ENCODE measurements at places on chromosomes 12 and 14.

- no peak for DNase-seq
Observed at GRCh38 chr12:34121360-34121759, 99.1 kb downstream of the ALG10 start.

DNA sequence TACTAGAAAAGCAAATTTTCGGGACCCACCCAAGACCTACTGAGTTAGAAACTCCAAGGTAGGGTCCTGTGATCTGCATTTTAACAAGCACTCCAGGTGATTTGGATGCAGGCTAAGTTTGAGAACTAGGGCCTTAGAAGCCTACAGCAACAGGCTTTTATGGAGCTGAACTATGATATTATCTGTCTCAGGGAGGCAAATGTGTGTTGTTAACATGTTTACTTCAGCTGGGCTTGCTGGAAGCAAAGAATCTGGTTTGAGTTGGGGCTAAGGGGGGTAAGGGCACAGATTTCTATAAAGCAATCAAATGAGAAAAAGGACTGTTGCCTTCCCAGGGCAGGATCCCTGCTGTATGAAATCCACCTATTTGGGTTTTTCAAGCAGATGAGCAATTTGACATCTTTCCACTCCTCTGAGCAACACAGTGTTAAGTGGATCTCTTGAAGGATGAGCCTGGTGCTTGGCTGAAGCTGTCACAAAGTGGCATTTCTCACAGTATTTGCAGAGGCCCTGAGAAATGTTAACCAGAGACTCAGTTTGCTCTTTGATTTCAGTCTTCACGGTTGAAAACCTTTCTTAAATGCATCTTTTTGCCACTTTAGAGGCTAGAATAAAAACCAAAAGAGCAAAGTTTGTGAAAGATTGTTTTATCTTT is 36.2 kb upstream of the SOCS2 start:
- no peak for DNase-seq

DNA sequence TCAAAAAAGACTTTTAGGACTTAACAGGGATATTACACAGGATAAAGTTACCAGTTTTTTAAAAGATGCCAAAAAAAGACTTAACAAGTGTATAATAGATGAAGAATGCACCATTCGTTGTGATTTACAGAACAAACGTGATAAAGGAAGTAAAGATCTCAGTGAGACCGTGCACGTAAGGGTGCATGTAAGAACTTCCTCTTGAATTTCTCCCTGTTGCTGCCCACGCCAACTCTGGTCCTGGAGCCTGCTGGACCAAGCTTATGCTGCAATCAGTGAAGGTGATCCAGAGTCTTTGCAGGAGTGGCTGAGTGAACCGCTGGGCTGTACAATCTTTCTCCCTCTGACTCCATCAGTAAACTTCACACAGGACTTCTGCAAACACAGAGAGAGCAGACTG is 593.7 kb downstream of the TMEM121 start:
- DNase-seq: no peak

DNA sequence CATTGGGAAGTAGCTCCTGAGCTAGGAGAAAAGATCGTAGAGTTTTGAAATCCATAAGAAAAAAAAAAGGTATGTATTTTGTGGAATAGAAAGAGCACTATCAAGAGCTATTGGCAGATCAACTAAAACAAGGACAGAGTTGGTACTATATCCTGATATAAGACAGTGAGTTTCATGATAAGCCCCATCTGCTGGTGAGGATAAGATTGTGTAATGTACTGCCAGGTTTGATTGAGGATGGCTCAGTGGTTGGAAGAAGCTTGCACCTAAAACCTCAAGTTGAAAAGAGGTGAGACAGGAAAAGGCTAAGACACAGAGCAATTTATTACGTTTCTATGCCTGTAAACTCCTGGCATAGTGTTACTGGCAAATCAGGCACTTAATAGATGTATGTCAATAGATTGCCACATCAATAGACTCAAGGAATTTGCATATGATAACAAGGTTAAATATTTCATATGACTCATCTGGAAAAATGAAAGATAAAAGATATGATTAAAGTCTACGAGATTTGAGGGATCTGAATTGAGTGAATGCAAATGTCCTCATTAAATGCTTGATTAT is 525.6 kb downstream of the FLRT2 start:
- no peak for DNase-seq

GRCh38 chr12:133236144-133236543 is 467 bp upstream of the ANHX start:
- DNase-seq: no peak

- DNase-seq: no peak
Observed at GRCh38 chr12:7081037-7081436, 11.2 kb downstream of the C1R start.

DNA sequence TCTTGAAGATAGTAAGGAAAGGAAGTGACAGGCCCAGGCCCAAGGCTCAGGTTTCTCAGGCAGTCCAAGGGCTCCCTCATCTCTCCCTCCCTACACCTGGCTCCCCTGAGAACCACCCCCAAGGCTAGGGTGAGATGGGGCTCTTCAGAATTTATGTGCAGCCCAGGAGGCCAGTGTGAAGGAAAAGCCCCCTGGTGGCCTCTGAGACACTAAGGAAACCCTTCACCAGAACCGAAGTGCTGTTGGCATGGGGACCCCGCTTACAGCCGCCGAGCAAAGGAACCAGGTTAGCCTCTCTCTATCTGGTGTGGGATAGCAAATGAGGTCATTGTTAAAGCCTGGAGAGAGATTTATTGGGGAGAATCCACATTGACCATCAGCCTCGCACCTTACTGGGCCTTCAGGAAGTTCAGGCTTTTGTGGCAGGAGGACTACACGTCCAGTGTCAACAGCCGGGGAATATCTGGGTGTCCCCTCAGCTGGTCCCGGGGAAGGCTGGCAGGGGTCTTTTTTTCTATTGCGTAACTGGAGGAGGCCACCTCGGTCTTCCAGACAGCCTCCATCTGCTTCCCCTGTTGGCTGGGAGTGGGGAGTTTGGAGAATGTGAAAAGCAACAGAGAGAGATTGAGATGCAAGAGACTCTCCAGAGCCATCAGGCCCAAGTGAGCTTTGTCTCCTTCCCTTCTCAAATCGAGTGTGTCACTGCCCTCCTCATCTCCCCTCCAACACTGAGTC is 18.1 kb downstream of the FAM186B start:
- no peak for DNase-seq

All from GDM1 (cell line).